ENCODE measurements at places on chromosomes 6 and 20.

DNA sequence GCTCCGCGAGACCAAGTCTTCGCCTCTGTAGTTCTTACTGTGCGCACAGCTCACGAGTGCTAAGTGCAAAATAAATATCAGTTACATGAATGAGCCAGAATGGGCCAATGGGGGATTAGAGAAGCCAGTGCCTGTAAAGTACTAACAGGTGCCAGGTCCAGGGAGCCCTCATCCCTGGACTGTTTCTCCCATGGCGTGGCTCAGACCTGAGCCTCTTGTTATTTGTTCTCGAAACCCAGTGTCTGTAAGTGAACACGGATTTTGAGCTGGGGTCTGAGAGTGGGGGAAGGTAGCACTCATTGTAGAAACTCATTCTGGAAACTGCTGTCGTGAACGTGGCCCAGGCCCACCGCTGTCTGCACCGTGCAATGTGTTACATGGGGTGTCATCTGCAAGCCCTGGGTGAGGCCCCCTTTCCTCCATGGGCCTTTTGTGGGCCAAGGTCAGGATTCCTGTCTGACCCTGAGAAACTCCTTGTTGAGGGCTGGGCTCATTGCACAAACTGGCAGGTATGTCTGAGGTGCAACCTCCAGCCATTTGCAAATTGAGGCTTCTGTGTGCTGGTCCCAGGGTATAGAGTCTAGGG, 154.7 kb downstream of the SYCP2 start:
- peak; percentile 35 for DNase-seq

DNA sequence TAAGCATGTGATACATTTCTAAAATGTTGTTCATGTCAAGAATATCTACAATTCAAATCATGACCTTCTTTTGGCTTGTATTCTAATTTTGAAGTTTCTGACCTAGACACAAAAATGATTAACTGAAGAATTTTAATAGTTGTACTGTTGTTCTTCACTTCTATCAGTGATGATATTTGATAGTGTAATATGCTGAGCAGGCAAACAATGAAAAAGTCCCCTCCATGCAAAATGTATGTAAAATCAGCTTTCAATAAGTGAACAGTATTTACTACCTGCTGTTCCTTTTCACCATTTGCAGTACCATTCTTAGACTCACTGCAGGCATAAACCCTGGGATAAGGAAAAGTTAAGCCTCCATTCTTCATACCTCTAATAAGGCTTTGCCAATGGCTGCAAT, 201.5 kb downstream of the LAMA2 start:
- no peak for DNase-seq

GRCh38 chr20:56392881-56393482, 537 bp downstream of the CSTF1 start:
- DNase-seq: no peak

GRCh38 chr6:23175391-23175790, 606.0 kb downstream of the HDGFL1 start:
- no peak for DNase-seq

GRCh38 chr6:8733879-8734278, 298.5 kb upstream of the SLC35B3 start:
- DNase-seq: no peak

DNA sequence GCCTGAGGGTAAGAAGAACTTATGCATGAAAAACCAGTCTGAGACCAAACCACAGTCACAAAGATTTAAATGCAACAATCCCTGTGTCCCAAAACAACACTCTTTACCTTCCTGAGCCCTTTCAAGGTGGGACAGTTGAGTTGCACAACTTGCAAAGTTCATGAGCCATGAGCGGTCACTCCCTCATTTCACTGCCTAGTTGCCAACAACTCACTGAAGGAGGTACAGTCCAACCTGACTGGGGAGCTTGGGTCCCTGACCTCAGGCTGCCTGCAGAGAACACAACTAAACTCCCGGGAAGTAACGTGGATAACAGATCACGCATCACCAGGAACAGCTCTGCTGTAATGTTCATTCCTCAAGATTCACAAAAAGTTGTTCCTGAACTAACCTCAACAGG, 69.4 kb downstream of the MBOAT1 start:
- no peak for DNase-seq

DNA sequence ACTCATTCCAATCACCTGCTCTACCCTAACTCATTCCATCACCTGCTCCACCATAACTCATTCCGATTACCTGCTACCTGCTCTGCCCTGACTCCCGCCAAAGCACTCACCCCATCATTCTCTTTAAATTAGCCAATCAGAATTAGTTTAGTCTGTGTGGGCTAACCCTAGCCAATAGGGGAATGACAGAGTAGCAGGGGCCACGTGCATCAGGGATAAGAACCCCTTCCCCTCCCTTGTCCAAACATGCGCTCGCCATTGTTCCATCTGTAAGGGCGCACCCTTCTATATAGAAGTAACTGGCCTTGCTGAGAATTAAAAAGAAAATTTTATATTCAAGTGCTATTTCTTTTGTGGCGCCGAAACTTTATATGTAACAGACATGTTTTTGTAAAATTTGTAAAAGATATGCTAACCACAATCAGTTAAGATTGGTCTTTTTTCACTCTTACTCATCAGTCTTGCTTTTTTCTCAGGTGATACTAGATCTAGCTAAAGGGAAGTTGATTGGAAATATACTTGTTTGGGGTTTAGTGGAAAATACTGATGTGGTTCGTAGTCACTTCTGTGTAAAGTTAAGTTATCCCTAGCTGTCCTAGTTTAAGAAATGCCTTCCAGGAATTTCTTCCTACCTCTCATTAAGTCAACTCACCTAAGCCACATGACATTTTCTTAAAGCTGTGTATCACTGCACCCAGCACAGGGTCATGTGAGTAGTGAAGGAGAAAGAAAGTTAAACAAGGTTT, 16.5 kb downstream of the RTN4IP1 start:
- DNase-seq: no peak

GRCh38 chr20:44282192-44282591, 28.8 kb downstream of the FITM2 start:
- no peak for DNase-seq

DNA sequence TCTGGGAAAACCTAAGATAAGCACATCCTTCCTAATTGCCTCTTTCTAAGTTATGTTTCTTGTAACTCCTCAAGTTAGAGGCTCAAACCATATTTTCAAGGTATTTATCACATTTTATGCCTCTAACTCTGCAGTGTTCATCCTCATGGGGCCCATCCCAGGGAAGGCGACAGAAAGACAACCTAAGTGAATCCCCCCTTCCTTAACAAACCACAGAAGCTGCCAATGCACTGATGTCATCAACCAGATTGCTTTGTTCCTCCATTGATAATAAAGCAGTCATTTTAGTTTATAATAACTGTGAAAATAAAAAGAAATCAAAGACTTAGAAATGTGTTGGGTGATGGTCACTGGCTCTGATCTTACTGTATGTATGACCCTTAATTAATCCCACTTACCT, 119.5 kb upstream of the TCF21 start:
- peak; percentile 56 for DNase-seq

GRCh38 chr6:42727087-42727611, 4.8 kb upstream of the PRPH2 start:
- DNase-seq: no peak

- peak; percentile 40 for DNase-seq
Measured at GRCh38 chr20:2335096-2335870, 39.5 kb downstream of the TGM3 start.

GRCh38 chr6:138155443-138155842, 6.3 kb upstream of the ARFGEF3 start:
- no peak for DNase-seq

GRCh38 chr6:85705220-85705619, 62.5 kb upstream of the SYNCRIP start:
- no peak for DNase-seq

- no peak for DNase-seq
Measured at GRCh38 chr6:148364056-148364824, 21.6 kb downstream of the SASH1 start.

DNA sequence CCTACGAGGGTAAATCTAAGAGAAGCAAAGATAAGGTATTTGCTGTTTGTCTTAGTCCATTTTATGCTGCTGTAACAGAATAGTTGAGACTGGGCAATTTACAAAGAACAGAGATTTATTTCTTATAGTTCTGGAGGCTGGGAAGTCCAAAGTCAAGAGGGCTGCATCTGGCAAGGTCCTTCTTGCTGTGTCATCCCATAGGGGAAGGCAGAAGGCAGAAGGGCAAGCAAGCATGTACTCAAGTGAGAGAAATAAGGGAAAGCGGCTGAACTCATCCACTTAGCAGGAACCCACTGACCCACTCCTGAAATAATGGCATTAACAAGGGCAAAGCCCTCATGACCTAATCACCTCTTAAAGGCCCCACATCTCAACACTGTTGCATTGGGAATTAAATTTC, 102.7 kb downstream of the AGPAT4 start:
- no peak for DNase-seq

GRCh38 chr6:169132352-169132940, 121.2 kb downstream of the THBS2 start:
- no peak for DNase-seq

DNA sequence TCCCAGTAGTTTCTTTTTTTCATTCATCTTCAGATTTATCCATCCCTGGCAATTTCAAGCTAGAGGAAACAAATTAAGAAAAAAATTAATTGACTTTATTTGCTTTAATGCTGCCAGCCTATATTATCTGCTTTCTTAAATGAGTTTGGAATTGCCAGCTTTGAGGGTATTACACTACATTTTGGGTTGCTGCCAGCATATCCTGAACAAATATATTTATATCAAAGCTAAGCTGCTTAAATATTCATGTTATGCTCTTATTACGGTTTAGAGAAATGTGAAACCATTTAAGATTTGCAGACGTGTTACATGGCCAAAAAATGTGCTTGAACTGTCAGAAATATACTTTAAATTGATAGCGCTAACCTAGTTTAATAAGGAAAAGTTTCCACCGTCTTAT, 59.7 kb downstream of the GRIK2 start:
- no peak for DNase-seq

DNA sequence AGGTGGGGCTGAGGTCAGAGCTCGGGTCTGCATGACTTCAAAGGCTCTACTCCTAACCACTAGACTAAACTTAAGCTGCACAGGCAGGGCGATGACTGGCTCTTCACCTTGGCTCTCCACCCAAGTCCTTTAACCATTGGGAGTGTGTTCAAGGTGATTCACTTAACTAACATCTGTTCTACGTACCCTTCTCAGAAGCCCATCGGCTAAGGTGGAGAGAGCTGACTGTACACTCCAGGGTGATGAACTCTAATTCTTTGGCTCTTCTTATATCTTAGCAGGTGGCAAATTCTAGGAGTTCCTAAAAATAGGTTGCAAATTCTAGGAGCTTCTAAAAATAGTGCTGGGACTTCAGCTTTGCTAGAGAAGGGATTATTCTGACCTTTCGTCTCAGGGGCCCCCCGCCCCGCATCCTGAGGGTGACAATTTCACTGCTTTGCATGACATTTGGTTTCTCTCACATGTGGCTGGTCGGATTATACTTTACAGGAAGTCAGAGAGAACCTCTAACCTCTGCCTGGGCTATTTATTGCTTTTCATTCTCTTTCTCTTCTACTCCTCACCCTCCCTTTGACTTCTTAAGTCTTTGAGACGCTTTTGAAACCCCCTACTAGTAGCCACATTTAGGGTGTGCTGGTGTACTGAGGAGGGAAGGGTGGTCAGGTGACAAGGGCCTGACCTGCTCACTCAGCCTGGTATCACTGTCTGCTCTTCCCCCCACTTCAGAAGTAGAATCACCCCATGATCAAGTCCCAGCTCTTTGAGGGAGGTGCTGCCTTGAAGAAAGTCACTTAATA, 55.5 kb downstream of the PRDM1 start:
- no peak for DNase-seq

GRCh38 chr6:166446146-166446545, 63.4 kb upstream of the MPC1 start:
- no peak for DNase-seq

DNA sequence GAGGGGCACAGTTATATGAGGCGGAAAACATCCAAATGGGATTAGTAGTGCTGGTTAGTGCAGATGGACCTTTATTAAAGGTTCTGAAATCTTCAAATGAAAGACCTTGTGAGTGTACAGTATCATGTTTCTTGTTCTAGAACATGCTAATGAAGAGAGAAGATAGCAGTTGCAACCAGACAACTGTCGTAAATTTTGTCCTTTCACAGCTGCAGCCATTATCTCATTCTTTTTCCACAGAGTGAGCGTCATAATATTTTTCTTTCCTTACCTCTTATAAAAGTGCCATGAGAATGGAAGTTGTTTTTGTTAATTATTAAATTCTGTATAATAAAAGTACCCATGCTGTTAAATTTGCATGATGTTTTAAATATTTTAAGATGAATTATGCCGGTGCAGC, 4.4 kb upstream of the C6orf163 start:
- no peak for DNase-seq

GRCh38 chr20:59603781-59604541, at the start of gene PHACTR3:
PHACTR3 (plus strand) TSS chr20:59604540; CDS start chr20:59605015, 475 bp downstream.
- DNase-seq: no peak

DNA sequence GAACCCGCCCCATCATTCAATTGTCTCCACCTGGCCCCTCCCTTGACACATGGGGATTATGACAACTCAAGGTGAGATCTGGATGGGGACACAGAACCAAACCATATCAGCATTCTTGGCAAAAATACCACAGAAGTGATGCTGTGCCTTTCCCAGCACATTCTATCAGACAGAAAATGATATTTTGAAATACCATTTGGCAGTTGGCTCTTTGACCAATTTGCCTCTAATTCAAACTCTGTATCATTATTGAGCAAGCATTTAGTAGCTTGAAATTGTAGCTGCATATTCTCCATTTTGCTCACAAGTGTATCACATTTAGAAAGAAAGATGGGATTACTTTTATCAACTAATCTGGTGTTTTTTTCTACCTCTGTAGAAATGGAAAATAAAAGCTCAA, 64.0 kb downstream of the PLCB1 start:
- DNase-seq: no peak

GRCh38 chr6:137040393-137040792, 4.4 kb downstream of the IL20RA start:
- DNase-seq: no peak

GRCh38 chr20:11453430-11453829, 464.3 kb upstream of the BTBD3 start:
- no peak for DNase-seq

- peak; percentile 79 for DNase-seq
Measured at GRCh38 chr6:147204060-147204785, at the start of gene STXBP5. STXBP5 (plus strand) TSS chr6:147204417; CDS start chr6:147204533, 116 bp downstream.

DNA sequence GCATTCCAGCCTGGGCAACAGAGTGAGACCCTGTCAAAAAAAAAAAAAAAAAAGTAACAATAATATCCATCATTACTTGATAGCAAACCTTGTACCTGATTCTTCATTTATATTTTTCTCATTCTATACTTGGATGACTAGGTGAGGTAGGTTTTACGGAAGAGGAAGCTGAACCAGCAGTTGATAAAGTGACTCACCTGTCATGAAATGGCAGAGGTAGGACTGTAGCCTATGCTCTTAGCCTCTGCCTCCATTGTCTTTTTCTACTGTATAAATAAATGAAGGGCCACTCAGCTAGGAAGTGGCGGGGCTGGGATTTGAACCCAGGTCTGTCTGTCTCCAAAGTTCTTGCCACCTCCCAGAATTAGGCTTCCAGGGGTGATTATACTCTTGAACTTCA, 20.7 kb upstream of the EPB41L1 start:
- no peak for DNase-seq

- no peak for DNase-seq
Measured at GRCh38 chr20:40565682-40566040, 123.4 kb downstream of the MAFB start.

GRCh38 chr20:34074101-34074760, 37.8 kb downstream of the EIF2S2 start:
- DNase-seq: peak; percentile 89

- no peak for DNase-seq
Measured at GRCh38 chr6:8642131-8642530, 206.8 kb upstream of the SLC35B3 start.

- DNase-seq: peak; percentile 82
Measured at GRCh38 chr6:39791850-39792539, at the start of gene DAAM2. DAAM2 (plus strand) TSS chr6:39792376; CDS start chr6:39856303, 63,927 bp downstream.

GRCh38 chr20:46651091-46651962, at the start of gene SLC13A3:
SLC13A3 (minus strand) TSS chr20:46651459; CDS start chr20:46651421, 38 bp downstream.
- peak; percentile 69 for DNase-seq
